NCI-H345 (cell line): ENCODE measurements at places on chromosomes 4 and X.

GRCh38 chr4:183540410-183541009, 35.7 kb downstream of the ING2 start:
- no peak for DNase-seq

- no peak for DNase-seq
Measured at GRCh38 chr4:27149541-27150212, 289.0 kb downstream of the STIM2 start.

DNA sequence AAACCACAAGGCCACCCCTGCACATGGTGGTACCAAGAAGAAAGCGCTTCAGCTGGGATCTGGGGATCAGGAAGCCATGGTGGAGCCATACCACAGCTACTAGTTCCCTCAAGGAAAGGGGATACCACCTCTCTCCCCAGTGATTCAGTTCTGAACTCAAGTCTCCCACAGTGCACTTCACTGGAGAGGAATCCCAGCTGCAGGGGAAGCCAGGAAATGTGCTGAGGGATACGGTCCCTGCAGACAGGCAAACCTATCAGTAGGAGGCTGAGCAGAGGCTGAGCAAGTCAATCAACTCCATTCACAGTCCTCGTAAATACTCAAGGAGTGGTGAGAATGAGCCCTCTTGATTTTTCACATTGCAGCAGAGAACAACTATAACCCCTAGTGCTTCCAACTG, 11.0 kb downstream of the TMEM192 start:
- no peak for DNase-seq

GRCh38 chr4:92714640-92715039, 410.9 kb downstream of the GRID2 start:
- DNase-seq = no peak

DNA sequence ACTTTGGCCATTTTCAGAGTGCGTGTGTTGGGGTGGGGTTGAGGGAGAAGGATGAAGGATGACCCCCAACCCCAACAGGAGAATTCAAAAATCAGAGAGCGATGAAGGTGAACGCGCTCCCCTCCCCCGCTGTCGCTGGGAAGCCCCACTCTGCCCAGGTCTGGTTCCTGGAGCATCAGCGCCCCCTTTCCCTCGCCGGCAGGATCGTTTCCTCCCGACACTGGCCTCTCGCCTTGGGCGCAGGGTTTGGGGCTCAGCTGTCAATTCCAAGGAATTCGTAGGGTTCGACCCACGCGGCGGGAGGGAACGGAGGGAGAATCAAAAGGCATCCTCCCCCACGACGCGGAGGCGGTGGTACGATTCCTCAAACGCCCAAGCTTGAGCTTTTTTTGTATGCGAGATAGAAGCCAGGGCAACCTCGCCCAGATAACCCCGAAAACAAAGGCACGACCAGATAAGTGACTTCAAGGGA, 1.0 kb upstream of the PDGFRA start:
- DNase-seq = no peak

- no peak for DNase-seq
Measured at GRCh38 chr4:95209927-95210326, 338.8 kb downstream of the UNC5C start.

DNA sequence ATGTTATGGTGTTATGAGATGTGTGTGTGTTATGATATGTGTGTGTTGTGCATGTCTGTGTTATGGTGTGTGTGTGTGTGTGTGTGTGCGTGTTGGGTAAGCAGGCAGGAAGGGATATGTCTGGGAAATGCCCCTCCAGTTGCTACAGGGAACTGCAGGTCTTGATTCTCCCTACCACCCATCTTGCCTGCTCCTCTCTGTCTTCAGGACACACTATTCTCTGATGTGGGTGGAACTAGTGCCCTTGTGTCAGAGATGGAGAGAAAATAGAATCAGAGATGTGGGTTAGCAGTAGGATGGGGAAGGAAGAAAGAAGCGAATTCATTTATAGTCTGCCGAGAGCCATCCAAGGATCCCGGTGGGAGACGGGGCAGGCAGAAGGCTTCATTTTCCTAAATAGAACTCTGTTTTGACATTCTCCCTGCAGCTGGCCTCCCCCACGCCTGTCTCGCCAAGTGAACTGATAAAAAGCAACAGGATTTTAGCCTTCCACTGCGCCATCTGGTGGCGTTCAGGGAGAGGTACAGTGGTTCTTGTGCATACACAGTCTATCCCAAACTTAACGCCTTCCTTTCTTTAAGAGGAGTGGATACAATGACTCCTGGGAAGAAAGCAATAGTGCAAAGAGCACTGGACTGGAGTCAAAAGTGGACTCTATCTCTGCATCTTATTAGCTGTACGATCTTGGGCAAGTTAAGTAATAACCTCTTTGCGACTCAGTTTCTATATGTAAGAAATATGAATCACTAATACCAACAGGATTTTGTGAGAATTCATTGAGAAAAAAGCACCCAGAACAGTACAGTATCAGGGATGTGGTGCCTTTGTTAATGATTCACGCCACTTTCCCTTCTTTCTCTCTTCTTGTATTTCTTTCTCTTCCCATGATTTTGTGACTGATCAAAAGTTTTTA, 14.1 kb upstream of the MGST2 start:
- DNase-seq = peak; percentile 58

GRCh38 chr4:113806850-113807249, 45.3 kb upstream of the CAMK2D start:
- no peak for DNase-seq

DNA sequence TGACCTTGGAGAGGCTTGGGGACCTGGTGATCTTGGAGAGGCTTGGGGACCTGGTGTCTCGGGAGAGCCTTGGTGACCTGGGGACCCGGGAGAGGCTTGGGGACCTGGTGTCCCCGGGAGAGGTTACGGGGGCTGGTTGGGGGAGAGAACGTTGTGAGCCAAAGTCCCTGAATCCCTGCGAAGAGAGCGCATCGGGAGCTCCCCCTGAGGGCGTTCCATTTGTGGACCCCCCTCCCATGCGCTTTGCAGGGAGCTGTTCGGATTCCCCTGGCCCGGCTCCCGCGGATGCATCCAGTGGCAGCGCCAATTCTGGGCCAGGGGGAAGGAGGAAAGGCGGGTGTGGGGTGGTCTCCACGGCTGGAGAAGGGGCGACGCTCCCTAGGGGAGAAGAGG, 13.3 kb downstream of the SHOX start:
- no peak for DNase-seq

GRCh38 chr4:153218961-153219360, 14.7 kb downstream of the TRIM2 start:
- DNase-seq = no peak

GRCh38 chrX:19372547-19373331, 29.0 kb downstream of the PDHA1 start:
- no peak for DNase-seq

GRCh38 chr4:67723949-67724348, 23.0 kb upstream of the UBA6 start:
- DNase-seq = no peak

- no peak for DNase-seq
Measured at GRCh38 chr4:154585369-154586018, 5.0 kb downstream of the FGA start.

- no peak for DNase-seq
Measured at GRCh38 chr4:137998666-137999429, 243.3 kb downstream of the SLC7A11 start.

GRCh38 chr4:154623436-154623835, 11.0 kb upstream of the FGG start:
- DNase-seq = no peak

- DNase-seq = no peak
Measured at GRCh38 chrX:130321550-130321949, 18.2 kb upstream of the SLC25A14 start.

GRCh38 chr4:24578364-24578763, 6.0 kb downstream of the DHX15 start:
- no peak for DNase-seq

- DNase-seq = no peak
Measured at GRCh38 chr4:187158003-187158402, 434.3 kb upstream of the FAT1 start.

DNA sequence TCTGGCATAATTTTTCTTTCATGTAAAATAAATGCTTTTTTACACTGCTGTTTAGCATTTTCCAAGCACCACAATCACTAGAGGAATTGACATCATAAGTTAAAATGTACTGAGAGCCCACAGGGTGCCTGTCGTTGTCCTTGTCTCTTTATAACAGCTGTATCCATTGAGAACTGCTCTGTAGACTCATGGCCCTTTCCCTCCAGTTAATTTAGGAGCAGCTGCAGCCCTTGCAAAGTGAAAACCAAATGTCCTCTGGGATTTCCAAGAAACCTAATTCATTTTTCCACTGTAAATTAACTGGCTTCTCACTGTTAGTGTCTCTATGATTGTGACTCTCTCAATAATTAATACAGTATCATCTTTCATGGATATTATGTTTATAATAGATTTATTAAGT, 185.9 kb downstream of the SLC4A4 start:
- no peak for DNase-seq

DNA sequence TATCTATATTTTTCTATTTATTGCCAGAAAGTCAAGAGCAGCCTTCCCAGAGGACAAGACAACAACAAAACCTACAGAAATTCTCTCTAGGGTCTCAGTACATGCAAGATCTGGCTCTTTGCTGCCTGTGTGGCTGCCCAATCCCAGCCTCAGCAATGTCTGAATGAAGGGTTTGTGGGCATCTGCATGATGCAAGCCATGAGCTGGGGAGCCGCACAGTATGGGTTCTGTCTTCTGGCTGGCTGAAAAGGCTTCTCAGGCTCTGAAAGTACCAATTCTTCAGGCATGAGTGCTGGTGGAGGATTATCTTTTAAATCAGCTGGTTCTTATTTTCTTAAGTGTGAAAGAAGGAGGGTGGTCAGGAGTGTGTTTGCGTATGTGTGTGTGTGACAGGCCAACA, 104.6 kb downstream of the PDGFRA start:
- no peak for DNase-seq
